ENCODE measurements at places on chromosomes 1 and 21.

- DNase-seq = no peak
Observed at GRCh38 chr1:197841883-197842553, 60.4 kb upstream of the C1orf53 start.

DNA sequence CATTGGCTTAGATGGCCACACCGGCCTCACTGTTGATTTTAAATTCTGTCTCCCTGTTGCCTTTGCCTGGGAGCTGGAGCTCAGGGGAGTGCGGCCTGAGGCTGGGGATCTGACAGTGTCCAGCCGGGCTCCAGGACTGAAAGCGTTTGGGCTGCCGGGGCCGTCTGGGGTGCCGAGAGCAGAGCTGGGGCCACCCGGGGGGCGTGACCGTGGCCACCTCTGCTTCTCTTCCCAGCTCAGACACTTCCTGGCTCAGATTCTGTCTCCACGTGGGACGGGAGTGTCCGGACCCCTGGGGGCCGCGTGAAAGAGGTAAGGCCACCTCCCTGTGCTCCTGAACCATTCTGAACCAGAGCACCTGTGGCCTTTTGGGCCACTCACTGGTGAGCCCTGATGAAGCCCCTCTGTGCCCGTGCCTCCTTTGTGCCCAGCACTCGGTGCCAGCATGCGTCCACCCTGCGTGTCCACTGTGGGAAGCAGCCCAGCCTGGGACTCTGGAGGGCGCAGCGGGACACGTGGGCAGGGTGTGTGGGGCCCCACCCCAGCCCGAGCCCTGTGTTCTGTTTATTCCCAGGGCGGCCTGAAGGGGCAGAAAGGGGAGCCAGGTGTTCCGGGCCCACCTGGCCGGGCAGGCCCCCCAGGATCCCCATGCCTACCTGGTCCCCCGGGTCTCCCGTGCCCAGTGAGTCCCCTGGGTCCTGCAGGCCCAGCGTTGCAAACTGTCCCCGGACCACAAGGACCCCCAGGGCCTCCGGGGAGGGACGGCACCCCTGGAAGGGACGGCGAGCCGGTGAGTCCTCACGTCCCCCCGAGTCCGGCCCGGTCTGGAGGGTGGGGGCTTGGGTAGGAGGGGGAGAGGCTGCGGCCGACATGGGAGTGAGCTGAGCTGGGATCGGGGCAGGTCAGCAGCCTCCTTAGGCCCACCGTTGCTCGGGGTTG, 64.8 kb downstream of the SLC19A1 start:
- no peak for DNase-seq

DNA sequence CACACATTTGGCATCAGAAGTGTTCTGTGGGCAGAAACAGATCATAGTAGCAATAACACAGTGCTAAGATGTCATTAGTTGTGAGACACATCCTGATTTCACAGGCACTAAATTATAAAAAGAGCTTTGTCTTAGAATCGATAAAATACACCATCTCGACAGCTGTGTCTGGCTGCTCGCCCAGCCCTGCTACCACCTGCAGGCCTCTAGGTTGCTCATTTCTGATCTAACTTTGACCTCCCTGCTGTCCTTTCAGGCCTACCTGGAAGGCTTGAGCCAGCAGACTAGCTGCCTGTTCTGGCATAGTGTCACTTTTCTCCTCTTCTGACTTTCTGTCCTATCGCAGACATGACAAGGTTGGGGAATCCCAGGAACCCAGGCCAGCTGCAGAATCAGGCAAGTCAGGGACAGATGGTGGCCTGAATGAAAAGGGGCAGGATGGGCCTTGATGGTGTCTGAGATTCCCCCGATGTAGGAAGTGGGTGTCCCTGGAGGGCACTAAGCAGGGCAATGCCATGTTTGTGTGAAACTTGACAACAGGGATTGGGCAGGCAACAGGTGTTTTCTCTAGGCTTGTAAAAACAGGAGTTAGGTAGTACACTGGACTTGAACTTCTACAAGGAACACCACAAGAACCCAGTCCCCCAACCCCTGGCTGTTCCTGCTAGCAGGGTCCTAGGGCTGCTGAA, 66.6 kb upstream of the RHOU start:
- no peak for DNase-seq

DNA sequence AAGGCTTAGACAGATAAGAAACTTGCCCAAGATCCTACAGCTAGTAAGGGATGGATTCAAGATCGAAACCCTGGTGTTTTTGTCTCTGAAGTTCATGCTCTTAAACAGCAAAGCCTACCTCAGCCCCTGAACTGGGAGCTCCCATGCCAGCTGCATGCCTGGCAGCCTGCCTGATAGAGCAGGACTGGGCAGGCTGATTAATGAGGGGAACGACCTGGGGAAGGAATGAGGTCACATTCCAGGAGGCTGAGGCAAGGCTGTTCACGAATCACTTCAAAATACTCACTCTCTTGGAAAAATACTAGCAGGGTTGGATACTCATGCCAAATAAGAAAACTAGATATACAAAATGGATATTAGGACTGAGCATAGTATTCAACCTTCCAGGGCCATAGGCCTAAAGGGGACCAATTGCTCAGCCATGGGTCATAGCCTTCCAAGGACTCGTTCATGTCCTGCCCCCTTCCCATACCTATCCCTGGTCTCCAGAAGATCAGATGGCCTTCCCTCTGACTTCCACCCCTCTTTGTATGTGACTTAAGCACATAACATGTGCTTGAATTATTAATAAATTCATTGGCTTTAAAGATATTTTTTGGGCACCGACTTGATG, 15.6 kb upstream of the TACSTD2 start:
- DNase-seq = peak; percentile 91

DNA sequence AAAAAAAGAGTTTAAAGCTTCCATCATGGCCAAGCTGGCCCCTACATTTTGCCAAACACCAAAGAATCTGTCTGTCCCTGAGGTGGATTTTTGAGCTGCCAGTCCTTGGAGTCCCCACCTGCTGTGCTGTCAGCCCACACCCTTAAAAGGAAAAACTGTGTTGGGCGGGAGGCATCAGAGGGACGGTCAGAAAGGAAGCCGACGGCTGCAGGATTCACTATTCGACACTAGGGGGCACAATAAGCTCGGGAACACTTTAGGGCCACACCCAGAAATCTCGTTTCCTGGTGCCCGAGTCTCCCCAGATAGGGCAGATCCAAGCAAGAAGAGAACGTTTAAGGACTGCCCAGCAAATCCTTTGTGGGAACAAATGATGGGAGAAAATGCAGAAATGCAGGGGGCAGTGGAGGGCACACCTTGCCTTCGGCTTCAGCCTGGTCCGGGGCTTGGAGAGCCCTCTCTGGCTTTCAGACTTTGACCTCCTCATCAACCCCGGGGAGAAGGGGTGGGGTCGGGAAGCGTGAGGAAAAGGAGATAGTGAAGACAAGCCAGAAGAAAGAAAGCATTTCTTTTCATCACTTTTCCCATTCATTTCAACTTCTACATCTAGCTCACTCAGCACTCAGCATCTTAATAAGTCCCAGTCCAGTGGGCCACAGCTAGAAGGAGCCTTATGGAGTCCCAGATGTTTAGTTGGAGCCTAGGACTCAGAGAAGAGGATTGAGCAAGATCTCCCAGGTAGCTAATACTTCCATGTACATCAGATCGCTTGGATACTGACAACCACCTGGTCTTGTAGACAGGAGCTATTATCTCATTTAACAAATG, 5.0 kb upstream of the CTTNBP2NL start:
- DNase-seq = peak; percentile 93

- no peak for DNase-seq
Observed at GRCh38 chr1:32392325-32392724, 1.9 kb downstream of the BSDC1 start.

DNA sequence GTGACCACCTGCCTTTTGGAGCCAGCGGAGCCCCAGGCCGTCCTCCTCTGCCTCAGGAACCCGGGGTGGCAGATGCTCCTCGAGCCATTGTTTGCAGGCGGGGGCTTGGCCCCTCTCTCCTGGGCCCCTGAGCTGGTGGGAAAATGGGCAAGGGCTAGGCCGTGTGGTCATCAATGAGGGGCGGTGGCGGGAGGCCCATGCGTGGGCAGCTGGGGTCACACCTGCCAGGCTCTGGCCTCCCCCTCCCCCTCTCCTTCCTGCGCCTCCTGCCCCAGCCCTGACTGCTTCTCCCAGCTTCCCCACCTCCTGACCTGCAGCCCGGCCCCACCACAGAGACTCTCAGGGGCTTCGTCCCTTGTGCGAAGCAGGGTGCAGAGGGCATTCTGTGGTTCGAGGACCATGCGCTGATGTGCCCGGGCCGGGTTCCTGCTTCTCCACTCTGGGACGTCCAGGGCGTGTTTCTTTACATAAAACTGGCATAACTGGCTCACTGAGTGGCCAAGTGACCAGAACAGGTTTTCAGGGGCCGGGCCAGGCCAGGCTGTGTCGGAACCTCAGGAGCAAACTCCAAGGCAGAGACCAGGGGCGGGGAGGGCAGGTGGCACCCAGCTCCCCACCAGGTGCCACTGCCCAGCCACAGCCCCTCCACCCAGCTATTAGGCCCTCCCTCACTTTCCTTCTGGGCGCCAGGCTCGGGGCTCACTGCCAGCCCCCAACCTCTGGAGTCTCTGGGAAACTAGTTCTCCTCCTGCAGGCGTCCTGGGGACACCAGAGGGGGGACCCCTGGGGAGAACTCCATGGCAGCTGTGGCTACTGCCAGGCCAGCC, 9.3 kb downstream of the SAMD11 start:
- DNase-seq = no peak
